HEK293T (cell line): ENCODE measurements at places on chromosomes 11 and 22.

DNA sequence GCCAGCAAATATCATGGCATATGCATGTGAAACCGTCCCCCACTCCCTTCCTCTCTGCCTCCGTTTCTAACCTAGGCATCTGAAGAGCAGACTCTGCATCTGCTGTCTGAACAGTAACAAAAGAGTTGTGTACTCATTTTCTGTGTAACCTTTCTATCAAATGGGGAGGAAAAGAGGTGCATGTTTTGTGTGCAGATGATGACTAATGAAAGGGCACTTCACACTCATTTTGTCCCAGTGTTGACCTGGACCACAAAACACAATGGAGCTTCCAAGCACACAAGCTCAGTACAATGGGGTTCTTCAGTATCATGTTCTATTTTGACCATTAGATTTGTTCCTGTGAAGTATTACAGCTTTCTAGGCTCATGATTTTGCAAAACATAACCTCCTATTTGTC lies 13.0 kb downstream of the JHY start:
- DNase-seq = no peak

GRCh38 chr11:75072582-75072981 lies 24.1 kb downstream of the OR2AT4 start:
- DNase-seq = no peak

- no peak for DNase-seq
Measured at GRCh38 chr11:35588627-35589026, 29.6 kb upstream of the FJX1 start.

DNA sequence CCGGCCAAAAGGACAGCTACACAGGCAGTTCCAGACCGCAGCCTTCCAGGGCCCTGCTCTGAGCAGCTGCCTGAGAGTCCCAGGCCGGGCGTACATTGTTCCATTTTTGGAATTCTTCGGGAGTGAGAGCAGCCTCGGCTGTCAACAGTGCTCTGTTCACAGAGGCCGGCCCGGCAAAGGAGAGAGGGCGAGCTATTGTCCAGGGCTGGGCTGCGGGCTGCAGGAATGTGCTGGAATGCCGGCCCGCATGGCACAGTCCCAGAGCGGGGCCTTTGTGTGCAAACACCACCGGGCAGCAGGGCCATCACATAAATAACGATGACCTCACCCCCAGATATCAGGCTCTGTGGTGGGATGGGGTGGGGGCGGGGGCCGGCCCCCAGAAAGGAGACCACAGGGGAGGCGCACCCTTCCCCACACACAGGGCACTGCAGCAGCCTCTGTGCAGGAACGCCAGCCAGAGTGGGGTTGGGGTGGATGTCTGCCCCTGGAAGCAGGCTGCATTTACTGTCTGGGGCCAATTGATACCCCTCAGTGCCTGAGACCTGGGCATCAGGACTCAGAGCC lies 15.8 kb downstream of the LINC01488 start:
- DNase-seq = no peak

DNA sequence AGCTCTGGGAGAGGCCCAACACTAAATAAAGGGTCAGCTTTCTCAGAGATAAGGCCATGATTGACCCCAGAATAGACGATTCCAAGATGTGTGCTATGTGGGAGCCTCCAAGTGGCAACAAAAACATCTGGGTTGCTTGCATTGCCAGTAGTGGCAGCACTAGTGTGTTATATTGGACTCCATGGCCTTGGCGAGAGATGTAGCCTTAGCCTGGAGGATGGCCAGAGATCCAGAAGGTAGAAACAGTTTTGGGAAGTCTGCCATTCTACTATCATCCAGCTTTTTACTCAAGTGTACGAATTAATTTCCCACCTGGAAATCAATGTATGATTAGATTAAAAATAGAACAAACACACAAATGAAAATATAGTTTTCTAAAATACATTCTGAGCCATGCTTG lies 3.0 kb downstream of the OR8D4 start:
- no peak for DNase-seq

DNA sequence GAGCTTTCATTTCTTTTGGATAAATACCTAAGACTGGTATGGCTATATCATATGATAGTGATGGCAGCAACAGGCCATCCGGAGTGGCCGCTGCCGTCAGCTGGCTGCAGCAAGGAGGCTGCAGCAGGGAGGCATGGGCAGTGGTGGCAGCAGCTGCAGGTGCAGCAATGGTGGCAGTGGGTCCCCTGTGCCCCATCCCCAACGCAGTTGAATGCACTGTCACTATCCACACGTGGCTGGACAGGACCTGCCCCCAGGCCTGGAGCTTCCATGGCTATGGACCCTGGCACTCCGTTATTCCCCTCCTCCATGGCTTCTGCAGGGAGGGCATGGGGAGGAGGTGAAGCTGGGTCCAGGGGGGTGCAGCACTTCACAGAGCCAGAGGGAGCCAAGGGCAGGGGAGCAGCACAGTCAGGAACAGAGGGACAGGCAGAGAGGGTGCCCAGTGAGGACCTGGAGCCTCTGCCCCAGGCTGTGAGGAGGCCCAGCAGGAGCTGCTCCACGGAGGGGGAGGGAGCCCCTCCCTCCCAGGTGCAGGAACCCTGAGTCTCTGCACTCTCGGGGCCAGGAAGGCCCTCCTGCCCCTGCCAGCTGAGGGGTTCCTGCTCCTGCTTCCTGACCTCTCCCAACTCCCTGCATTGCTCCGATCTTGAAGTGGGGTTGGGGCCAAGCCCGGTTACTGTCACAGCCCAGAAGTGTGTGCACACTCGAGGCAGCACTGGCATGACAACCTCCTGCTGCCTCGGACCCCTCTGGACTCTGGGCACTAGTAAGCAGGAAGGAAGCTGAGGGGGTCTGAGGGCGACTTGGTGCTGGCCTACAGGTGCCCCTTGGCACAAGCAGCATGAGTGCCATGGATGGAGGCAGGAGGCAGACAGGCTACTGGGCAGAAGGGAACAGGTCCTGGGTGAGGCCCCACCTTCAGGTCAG lies 466.3 kb downstream of the GUCY1A2 start:
- no peak for DNase-seq

DNA sequence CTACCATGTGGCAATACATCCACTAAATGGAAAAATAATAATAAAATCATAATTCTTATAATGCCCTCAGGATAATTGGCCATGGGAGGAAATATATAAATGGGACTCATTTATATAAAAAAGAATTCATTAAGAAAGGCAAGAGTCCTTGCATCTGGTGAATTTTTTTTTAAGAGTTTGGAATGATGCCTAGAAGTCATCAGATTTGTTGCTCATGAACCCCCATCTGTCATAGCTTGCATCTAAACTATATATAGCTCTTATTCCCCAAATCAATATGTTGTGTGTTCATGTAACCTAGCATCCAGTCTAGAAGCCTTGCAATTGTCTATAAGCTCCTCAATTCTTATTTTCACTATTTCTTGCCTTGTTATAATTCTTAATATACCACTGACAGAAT lies 75.9 kb downstream of the CADM1 start:
- no peak for DNase-seq

DNA sequence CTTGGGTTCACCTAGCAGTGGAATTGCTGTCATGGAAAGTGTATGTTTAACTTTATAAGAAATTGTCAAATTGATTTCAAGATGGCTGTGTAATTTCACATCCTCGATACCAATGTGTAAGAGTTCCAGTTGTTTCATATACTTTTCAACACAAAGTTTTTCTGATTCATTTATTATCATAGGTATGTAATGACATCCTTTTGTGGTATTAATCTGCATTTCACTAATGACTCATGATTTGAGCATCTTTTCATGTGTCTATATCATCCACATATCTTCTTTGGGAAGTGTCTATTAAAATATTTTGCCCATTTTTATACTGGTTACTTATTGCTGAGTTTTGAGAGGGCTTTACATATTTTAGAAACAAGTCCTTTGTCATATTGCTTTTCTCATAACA lies 17.0 kb upstream of the GLYATL1B start:
- no peak for DNase-seq

- DNase-seq = no peak
Measured at GRCh38 chr11:72788241-72788640, 5.6 kb downstream of the STARD10 start.

GRCh38 chr22:36196254-36197064 lies 5.2 kb downstream of the APOL4 start:
- DNase-seq = no peak

- no peak for DNase-seq
Measured at GRCh38 chr22:47849576-47849975, 1087.1 kb downstream of the TBC1D22A start.

GRCh38 chr11:129694538-129694937 lies 121.1 kb upstream of the TMEM45B start:
- DNase-seq = no peak

DNA sequence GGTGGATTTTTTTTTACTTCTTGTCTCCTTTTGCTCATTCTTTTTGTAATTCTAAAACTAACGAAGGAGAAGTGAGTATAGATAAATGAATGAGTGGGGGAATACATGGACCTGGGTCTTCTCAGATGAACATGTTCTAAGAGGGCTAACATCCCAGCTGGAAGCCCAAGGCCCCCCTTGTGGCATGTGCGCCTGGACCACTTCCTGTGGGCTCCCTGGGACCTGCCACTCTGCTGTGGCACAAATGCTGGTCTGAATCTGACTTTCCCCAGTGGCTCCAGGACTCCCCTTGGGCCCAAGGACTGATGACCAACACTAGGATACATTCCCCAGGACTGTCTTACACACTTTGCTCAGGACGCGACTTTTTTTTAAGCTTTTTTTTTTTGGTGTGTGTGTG lies 32.7 kb upstream of the ALX4 start:
- no peak for DNase-seq

GRCh38 chr11:83682611-83682973 lies 396.4 kb upstream of the CCDC90B start:
- DNase-seq = no peak

GRCh38 chr22:47587361-47587760 lies 824.9 kb downstream of the TBC1D22A start:
- DNase-seq = no peak

GRCh38 chr22:43297270-43298061 lies 45.7 kb downstream of the SCUBE1 start:
- no peak for DNase-seq

- DNase-seq = no peak
Measured at GRCh38 chr11:111246956-111247355, 1.4 kb downstream of the POU2AF2 start.

DNA sequence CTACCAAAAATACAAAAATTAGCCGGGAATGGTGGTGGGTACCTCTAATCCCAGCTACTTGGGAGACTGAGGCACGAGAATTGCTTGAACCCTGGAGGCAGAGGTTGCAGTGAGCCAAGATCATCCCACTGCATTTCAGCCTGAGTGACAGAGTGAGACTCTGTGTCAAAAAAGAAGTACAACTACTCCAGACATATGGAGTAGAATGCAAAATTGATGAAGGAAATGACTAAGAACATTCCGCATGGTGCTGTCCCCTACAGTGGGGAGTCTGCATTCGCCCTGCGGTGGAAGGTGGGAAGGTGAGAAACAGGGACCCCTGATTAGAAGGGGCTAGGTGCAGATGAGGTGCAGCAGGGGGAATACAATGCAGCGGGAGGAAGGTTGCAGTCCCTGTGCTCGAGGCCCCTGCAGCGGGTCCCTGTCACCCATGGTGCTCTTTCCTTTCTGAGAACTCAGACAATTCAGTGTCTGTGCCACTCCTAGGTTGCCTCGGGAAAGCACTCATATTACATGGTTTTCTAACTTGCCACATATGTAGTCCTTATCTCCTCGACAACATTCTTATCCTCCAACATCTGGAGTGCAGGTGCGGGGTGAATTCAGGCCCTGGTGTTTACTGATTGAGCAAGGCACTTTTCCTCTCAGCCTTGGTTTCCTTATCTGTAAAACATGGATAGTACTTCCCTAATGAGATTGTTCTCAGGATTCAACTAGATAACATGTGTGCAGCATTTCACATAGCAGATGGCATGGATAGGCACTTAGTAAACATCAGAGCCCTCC lies 5.2 kb downstream of the POLD4 start:
- DNase-seq = peak; percentile 3

DNA sequence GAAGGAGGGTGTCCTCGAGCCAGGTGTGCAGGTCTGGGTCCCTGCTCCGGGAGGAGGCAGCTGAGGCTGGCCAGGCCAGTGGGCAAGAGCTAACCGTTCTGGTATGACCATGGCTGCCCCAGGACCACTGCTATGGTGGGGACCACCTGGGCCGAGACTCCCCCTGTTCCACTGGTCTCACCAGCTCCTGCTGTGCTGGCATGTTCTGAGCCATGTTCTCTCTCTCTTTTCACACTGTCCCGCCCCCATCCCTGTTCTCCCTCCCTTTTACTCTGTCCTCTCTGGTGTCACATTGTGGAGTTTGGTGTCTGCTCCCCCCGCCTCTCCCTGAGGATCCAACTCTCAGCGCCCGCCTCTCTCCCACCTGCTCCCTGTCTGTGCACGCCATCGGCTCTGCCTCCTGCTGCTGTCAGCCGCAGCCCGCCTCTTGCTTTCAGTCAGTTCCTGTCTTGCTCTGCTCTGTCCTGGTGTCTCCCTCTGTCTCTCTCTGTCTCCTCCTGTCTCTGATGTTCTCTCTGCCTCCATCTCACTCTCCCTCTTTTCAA lies 66.4 kb downstream of the LRRC32 start:
- DNase-seq = no peak

DNA sequence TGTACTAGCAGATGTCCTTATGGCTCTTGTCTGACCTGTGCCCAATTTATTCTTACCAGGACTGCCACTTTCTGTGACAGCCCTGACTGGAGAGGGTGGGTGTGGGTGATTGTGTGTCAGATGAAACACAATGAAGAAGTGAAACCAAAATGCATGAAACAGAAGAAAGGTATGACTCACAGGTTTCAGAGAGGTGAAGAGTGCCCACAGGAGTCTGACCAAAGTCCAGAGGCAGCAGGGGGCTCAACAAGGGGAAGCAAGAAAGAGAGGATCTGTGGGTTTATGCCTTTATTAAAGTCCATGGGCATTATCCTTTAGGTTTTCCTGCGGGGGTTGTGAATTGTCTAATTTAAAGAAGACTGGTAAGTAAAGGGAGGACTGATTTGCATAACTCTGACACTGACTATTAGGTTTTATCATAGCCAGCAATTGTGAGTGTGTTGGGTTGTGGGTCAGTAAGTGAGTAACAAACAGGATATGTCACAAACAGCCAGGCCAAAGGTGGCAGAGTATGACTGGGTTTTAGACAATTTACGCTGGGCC lies 3.9 kb upstream of the OR4C6 start:
- DNase-seq = no peak

GRCh38 chr11:19683862-19684491 lies 28.7 kb upstream of the NAV2 start:
- no peak for DNase-seq

DNA sequence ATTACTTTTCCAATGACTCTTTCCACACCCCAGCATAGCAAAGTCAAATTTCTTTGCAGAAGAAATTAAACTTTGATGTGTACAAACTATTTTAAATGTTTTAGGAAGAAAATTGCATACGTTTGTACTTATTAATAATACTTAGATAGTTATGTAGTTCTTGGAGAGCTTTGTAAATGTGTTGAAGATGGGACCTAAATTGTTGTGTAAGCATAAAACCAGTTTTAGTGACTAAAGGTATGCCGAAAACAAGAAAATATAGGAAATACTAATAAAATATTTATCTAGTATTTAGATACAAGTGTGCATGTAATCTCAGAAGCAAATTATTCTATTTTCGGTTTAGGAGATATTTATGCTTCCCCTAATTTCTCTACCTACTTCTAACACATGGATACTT lies 4.2 kb upstream of the OR52N4 start:
- DNase-seq = no peak

GRCh38 chr11:17604201-17604914 lies 57.3 kb downstream of the OTOG start:
- no peak for DNase-seq

- DNase-seq = no peak
Measured at GRCh38 chr22:17074648-17075002, 10.2 kb upstream of the IL17RA start.
